ENCODE measurements at places on chromosomes 1 and 21.

GRCh38 chr1:202143011-202143767 lies 1.3 kb downstream of the ARL8A start:
- DNase-seq, result no peak

DNA sequence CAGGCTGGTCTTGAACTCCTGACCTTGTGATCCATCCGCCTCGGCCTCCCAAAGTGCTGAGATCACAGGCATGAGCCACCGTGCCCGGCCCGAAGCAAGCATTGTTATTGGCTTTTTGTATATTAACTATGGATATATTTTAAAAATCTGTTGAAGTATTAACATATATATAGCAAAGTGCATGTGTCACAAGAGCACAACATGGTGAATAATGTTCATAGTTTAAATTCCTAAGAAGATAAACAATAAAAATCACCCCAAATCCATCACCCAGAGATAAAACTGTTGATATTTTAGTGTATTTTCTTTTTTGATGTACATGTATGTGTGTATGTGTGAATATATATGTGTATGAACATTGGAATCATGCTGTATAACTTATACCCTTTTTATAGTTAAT lies 9.1 kb upstream of the FOXE3 start:
- no peak for DNase-seq

DNA sequence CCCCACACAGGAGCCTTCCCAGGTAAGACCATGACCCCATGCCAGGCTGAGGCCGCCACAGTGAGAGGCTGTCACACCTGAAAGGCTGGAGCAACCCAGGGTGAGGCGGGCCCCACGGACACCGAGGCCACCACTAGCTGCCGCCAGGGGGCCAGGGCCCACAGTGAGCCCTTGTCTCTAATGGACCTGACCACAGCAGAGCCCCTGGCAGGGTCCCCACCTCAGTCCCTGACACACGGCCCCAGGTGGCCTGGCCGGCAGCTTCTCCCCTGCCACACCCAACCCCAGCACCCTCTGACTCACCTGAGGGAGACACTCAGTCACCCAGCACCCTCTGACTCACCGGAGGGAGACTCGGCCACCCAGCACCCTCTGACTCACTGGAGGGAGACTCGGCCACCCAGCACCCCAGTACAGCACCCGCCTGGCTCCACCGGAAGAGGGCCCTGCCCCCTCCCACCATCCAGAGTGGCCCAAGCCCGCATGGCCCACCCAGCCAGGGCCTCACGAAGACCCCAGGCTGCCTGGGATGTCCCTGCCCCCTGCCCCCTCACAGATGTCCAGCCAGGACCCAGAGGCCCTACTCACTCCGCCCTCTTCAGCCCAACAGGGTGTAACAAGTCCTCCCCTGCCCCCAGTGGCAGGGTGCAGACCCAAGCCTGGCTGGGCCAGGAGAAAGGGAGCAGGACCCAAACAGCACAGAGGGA lies 4.4 kb downstream of the DVL1 start:
- DNase-seq, result peak; percentile 49

GRCh38 chr1:157438613-157439012 lies 113.7 kb downstream of the FCRL5 start:
- no peak for DNase-seq

DNA sequence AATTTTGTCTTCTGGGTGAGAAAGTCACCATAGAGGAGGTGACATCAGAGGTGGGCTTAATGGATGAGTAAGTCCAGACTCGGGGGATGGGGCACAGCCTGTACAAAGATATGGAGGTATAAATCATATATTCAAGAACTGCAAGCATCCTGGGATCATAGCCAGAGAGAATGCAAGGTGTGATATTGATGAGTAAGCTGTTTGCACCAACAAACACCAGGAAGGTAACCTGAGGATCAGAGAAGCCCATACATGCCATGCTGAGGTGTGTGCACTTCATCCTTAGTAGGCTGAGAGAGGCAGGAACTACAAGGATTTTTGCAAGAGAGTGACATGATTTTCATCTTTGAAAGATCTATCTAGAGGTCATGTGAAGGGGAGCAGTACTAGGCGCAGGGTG lies 306.4 kb downstream of the HHAT start:
- no peak for DNase-seq

- DNase-seq, result no peak
These were observed 110.8 kb downstream of the EIF4G3 start for GRCh38 chr1:21065851-21066250.

Data from stimulated activated CD8-positive, alpha-beta memory T cell treated with anti-CD3 and anti-CD28 coated beads, Interleukin-4, amount 100 ng/mL, for 4 hours (primary cell).